NCI-H2081 (cell line): ENCODE measurements at places on chromosomes 3 and 15.

DNA sequence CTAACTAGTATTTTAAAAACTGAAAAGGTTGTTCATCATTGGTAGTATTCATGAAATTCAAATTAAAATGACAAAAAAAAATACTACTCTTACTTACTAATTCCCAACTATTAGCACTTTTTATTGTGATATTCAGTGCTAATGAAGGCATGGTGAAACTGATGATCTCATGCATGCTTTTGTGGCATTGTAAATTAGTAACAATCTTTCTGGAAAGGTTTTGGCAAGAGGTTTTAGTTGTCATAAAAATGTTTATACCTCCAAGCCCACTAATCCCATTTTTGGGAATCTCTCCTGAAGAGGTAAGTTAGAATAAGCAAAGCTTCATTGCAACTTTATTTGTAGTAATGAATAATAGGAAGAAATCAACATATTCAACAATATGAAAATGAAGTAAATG is 53.0 kb downstream of the LYSMD4 start:
- DNase-seq, result no peak

GRCh38 chr3:134197681-134198261 is 52.9 kb downstream of the RYK start:
- DNase-seq, result no peak

DNA sequence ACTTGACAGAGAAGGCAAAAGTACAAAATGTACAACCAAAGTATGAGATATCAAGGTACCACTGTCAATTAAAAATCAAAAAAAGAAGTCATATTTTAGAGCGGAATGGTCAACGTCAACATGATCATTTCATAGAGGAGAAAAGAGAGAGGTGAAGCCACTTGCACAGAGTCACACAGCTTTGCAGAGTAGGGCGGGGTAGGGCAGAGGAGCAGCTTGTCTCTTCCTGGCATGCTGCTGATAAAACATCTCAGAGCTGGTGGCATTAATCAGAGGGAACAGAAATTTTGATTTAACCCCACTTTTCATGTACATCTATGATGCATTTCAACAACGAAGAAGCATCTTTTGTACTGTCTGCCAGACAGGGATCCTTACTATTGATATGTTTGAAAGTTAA is 5.2 kb upstream of the IGF1R start:
- no peak for DNase-seq

GRCh38 chr15:63422891-63423590 is 41.4 kb upstream of the CA12 start:
- DNase-seq, result no peak

DNA sequence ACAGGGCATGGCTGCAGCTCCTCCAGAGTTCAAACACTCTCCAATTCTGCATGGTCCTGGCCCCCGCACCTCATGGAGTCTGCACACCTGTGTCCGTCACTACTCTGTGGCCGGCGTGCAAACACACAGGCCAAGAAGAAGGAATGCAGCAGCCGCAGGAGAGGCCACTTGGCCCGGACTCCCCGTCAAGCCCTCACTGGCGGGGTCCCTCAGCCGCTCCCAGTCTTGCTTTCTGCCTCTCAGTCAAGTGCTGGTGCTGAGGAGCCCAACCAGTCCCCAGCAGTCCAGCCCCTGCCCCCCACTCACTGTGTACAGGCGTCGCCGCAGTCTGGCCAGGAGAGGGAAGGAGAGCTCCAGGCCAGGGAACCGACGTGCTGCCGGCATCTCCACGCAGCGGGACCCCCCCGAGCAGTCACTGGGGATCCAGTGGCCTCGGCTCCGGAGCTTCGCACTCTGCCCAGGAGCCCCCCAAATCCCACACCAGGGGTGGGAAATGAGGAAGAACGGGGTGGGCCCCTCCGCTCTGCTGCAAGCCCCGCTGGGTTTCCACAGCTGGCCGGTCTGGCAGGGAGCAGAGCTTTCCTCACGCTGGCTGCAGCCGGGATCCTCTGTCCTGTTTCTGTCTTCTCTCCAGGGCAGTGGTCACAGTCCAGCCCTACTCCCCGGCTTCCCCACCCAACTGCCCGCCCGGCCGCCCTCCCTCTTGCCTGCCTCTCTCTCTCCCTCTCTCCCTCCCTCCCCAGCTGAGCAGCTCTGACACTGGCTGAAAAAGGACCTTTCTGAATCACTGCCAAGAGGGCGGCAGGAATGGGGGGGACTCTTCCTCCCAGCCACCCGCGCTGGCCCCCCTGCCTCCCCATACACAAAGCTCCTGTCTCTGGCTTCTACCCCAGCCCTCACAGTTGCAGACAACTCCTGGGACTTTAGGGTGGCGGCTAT is 16.0 kb downstream of the TNK2 start:
- peak; percentile 89 for DNase-seq

DNA sequence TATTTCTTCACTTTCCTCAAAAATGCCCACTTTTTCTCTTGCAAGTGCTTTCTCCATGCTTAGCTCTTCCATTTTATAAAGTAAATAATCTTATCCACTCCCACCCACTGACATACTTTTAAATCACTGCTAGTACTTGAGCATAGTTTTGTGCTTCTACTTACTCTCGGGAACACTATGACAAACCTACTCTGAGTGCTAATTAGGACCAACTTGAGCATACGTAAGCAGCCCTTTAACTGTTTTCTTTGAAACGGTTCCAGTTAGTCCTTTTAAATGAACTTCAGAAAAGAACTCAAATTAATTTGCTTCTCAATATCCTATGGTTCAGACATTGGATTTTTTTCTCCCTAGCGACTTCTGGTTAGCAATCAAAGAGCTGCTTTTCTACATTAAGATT is 280.0 kb upstream of the SOX2 start:
- no peak for DNase-seq

GRCh38 chr15:88912500-88912921 is 668 bp downstream of the MFGE8 start:
- DNase-seq, result no peak

DNA sequence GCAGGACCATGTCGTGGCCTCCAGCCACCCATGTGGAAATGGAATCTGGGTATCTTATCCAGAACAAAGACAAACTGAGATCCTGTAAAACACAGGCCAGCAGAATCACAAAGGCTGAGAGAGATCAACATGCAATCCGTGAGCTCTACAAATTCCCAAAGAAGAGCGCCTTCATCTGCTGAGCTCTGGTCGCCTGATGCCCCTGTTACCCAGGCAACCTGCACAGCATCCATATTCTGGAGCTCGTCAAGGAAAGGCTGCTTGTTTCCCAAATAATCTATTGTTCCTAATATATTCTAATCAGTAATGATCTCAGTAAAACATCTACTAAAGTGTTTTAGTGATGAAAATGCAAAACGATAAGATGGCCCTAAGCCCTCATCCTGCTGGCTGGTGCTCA is 133.6 kb downstream of the OCA2 start:
- DNase-seq, result no peak

DNA sequence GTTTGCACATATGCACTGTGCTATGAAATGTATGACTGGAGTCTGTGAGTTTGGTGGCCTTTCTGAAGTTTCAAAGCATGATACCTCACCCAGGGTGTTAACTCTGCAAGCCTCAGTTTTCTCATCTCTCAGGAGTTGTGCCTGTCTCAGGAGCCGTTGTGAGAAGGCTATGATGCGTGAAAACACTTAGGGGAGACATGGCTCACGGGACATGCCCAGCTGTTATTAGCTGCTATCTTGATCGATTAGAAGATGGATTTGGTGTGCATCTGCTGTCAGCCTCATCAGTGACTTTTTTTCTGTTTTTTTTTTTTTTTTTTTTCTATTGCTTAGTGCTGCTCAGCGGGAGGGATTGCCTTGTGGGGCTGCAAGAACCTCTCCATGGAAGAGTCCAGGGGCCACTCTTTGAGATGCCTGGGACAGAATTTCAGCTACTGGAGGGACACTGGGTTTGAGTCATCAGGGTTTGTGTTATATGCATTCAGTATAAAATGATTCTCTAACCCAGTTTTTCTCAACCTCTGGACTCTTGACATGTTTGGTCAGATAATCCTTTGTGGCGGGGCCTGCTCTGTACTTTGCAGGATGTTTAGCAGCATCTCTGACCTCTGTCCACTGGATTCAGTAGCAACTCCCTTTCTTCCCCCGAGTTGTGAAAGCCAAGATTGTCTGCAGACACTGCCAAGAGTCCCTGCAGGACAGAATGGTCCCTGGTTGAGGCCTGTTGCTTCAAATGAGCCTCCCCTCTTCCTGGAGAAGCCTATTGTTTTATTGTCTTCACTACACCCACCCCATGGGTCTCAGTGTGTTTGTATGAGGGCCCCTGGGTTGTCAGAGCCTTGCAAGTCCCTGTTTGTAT is 181.4 kb downstream of the CACNA2D3 start:
- DNase-seq, result no peak

DNA sequence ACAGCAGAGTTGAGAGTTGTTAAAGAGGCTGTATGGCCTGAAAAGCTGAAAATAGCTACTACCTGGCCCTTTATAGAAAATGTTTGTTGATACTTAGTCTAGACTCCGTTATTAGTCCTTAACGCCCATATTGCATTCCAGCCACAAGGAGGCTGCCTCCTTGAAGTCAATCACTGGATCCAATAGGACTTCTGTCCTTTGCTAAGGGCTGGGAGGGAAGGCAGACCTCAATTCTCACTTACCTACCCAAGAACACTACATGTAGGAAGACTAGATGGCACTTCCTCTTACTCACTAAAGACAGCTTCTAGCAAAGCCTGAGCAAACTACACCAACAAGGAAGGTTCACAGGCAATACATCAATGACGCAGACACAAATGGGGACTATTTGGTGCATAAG is 139.5 kb upstream of the HACD2 start:
- DNase-seq, result no peak

DNA sequence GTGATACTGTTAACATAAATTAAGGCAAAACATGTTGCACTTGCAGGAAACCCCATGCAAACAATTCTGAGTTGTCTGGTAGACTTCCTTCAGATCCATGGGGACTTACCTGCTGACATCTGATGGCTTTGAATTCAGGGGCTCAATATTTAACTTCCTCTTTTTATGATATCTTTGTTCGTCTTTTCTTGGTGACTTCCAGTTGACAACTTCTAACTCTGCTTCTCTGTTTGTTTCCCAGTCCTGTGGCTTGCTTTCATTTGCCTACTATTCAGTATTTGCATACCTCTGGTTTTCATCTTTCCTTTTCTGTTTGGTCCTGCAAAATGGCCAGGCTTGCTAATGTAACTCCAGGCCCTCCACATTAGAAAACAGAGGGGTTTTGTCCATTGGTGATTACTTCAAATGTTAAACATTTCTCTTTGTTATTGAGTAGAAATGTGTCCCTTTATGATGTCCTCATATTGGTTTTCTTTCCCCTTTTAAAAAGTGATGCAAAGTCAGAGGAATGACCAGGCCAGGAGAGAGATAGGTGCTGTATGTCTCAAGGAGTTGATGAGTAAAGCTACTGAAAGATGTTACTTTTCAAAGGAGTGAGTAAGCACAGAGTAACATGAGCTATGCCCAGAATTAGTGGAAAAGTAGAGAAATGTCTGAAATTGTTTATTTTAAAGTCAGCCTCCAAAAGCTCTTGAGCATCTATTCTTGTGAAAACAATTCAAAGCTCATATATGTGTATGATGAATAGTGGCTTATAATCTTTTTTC is 335.9 kb downstream of the LPP start:
- no peak for DNase-seq

DNA sequence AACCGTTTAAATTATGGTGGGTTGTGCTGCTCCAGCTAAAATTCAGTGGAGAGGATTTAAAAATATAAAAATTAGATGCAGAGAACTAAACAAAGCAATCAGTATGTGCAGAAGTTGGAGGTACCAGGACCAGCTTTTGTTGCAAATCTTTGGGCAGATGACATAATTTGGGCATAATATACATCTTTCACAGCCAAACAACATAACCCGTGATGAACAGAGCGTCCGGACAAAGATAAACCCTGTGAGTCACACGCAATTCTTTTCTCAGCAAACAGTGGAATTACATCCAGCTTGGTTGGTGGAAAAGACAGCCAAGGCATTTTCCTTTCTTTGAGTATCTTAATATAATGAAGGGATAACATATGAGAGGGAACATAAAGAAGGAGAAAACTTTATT is 419.4 kb upstream of the ADAMTS9 start:
- DNase-seq, result no peak

DNA sequence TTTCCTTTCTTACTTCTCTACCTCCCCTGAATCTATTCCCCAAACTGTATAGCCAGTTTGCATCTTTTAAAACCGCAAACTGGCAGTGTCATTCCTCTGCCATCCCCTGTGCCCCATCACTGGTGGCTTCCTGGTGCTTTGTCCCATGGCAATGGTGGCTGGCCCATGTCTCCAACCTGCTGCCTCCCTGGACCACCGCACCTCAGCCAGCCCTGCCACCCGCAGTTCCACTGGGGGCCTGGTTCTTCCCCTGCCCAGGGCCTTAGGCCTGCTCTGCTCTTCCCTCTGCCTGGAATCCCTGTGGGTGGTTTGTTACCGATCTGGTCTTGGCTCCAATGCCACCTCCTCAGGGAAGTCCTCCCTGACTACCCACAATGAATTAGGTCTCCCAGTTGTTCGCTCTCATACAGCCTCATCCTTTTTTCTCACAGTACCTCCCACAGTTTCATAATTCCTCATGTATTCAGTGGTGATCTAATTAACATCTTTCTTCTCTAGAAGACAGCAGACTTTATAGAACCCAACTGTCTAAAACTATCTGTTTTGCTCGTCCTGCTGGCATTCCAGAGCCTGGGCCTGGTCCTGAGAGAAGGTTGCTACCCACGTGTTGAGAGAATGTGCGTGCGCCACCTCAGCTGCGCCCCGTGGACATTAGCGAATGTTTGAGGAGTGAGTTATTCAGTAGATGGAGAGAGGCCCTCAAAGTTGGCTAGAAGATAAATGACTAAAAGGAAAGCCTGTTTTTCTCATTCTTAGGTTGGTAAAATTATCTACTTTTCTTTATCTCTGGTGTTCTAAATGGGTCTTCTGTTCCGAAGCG is 130.1 kb downstream of the DNAJB8 start:
- DNase-seq, result no peak

- DNase-seq, result no peak
Measured at GRCh38 chr15:93109336-93110102, 20.5 kb upstream of the RGMA start.

GRCh38 chr15:64131547-64131946 is 20.0 kb upstream of the SNX22 start:
- no peak for DNase-seq

DNA sequence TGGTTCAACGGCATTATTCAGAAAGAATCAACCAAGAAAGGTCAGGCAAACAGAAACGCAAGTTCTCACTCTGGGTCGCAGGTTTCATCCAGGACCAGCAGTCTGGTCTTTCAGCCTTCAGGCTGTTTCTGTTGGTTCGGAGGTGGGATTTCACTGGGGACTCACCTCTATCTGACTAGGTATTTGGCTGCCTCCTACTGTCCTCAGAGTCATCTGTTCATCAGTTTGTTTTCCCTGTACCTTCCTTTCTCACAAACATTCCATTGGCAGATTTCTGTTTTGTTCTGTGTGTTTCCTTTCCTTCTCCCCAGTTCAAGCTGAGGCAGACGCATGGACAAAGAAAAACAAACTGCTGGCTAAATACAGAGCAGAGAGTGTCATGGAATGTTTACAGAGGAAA is 1046.6 kb upstream of the CFAP20DC start:
- DNase-seq, result no peak
